ENCODE measurements at places on chromosomes 5 and 9.

- no peak for DNase-seq
Measured at GRCh38 chr9:22041775-22042174, 32.7 kb upstream of the CDKN2B start.

GRCh38 chr9:133440874-133441273 lies 18.7 kb downstream of the ADAMTS13 start:
- DNase-seq: peak; percentile 79

DNA sequence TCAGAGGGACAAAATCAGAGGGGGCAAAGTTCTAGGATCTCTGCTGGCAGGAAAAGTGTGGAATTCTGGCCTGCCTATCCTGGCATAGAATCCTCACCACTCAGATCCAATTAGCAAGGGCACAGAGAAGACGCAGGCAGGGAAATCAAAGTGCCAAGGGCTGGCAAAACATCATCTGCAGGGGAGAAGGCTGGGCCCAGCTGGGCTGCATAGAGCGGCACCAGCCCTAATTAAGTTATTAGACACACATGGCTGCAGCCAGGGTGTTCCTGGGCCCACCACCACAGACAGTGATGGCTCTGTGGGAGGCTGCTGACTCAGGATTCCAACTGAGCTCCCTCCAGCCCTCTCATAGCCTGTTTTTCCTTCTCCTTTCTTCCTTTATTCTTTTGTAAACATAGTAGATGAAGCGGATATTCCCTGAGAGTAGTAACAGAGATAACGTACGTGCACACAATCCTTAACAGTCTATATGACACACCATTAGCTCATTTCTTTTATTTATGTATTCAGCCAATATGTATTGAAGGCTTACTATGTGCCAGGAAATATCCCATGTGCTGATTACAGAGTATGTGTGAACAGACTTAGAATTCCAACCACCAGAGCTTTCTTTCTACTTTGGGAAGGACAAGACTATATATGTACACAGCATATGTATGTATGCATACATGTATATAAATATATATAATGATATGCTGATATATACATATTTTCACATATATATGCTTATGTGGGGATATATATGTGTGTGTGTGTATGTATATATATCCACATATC lies 236.1 kb downstream of the ASTN2 start:
- no peak for DNase-seq

- no peak for DNase-seq
Measured at GRCh38 chr5:58752104-58752503, 169.2 kb downstream of the RAB3C start.

DNA sequence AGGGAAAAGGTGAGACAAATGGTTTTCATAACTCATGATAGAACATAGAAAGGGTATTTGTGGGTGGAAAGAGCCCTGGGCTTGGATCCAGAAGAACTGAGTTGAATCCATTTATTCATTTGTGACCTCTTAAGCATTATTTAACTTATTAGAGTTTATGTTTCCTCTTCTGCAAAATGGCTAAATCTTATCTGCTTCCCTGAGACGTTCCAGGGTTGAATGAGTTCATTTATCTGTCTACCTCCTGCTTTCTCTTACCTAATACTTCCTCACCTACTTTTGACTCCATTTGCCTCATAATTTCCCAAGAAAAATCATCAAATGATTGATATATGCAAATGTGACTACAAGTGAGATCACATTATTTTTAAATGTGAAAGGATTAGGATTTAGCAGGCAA lies 152.7 kb upstream of the GAS1 start:
- no peak for DNase-seq

GRCh38 chr5:112869948-112870347 lies 8.9 kb downstream of the SRP19 start:
- peak; percentile 6 for DNase-seq

- no peak for DNase-seq
Measured at GRCh38 chr5:34452170-34452828, 203.8 kb upstream of the RAI14 start.

DNA sequence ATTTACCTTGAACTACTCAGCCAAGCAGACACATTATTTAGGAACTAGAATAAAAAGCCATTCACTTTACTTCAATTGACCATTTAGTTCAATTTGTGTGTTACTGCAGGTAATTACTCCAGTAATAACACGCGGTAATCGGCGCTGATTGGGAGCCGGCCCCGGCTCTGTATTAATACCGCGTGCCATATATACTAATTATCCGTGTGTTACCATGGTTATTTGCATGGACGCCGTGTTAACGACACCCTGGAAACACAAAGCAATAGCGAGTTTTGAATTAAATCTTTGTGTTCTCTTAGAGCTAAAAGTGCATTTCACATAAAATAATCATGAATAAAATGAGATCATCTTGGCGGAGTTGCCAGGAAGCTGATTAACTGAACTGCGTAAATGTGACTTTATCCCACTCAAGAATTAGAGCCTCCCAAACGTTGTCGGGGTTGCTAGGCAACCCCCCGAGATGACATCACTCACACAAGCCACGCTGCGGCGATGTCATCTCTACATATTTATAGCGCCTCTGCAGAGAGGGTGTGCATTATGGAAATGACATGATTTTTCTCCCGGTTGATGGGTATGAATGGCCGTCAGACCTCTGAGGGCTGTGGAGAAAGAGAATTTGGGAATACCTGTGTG lies 41.4 kb upstream of the RNU6ATAC start:
- DNase-seq: no peak

DNA sequence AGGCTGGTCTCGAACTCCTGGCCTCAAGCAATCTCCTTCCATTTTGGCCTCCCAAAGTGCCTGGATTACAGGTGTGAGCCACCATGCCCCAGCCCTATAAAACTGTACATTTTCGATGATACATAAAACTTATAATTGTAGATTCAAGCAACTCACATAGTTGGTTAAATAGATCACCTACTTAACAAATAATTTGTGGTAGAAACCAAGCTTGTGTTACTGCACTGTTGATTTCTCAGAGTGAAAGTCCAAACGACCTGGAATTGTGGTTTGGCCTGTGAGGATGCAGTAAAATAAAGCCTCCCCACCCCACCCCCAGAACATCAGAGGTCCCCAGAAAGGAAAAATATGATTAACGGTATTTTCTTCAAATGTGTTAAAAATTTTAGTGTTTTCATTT lies 92.7 kb downstream of the TRIO start:
- no peak for DNase-seq

GRCh38 chr5:67214707-67215447 lies 18.3 kb upstream of the CD180 start:
- DNase-seq: no peak

- DNase-seq: no peak
Measured at GRCh38 chr9:112898872-112899311, 8.2 kb upstream of the SLC46A2 start.

GRCh38 chr5:35826056-35826455 lies 30.6 kb upstream of the IL7R start:
- DNase-seq: no peak

DNA sequence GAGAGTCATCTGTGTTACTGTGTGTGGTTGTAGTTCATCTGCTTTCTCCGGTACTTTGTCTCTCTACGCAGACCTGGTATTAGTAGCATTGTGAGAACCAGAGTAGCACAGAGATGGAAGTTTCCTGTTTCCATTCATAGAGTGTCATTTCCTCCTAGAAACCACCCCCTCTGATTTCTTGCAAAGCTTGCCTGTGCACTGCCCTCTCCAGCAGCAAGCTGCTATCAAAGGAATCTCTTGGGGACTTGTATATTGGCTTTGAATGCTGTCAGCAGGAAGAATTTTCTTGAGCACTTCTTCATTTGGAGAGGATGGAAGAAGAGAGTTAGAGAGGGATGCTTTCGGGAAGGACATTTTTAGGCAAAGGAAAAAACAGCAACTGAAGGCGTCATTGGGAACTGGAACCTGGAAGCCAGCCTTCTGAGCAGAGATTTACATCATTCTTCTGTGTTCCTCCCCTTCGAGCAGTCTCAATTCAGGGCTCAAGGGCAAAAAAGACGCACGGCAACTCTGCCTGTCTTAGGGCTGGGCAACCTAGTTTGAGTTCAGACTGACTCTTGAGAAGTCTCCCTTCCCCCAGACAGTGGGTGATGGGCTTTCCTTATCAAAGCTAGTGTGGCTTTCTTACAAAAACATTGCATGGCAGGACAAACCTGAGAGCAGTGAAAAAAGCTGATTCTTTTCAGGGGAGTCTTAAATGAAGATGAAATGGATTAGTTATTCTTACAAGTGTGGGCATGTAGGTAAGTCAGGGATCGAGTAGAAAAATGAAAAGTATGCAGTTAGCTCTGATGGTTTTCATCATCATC lies 226.3 kb downstream of the AOPEP start:
- no peak for DNase-seq

DNA sequence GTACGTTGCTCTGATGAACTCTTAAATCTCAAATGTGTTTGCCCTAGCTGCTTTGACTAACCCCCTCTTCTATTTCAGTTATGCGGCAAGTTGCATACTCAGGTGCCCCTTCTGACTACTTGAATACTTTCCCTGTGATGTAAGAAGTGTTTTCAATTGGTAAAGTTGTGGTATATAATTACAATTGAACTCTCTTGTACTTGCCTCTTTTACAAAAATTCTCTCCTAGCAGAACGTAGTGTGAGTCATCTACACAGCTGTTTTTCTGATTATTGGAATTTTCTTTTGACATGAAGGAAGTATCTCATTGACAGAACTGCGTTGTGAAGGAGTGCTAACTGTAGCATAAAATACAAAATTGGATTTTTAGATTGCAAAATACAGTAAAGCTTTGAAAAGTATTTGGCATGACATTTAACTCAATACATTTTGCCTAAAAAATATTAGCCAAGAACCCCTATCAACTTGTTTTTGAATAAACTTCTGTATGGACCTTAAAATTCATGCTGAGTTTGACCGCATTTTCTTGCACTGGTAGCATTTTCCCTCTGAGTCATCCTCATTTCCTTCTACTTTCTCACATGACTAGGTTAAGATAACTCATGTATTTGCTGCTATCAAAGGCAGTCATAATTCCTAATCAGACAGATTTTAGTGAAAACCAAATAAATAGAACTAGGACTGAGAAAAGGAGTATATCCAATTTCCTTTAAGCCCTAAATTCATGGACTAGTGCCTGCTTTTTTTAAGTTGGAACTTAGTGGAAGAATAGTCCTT lies 6.3 kb downstream of the CRHBP start:
- DNase-seq: no peak

Data from GM12892 (cell line).